Kidney capillary endothelial cell (primary cell): ENCODE measurements at places on chromosomes 7 and 10.

DNA sequence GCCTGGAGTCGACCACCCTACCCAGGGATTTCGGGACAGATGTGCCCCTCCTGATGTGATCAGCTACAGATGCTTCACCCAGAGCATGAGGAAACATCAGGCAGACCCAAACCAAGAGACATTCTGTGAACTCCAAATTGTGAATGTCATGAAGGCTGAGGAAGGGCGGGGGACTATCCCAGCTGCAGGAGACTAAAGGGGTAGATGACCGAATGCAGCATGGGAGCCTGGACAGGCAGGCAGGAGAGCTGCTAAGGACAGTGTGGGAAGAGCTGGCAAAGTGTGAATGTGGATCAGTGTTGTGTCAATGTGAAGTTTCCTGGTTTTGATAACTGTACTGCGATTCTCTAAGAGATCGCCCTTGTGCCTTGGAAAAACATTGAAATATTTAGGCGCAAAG lies 19.2 kb upstream of the DRGX start:
- no peak for DNase-seq

GRCh38 chr10:110307805-110308204 lies 3.1 kb upstream of the SMNDC1 start:
- peak; percentile 47 for DNase-seq

GRCh38 chr10:112815269-112816032 lies 134.6 kb upstream of the TCF7L2 start:
- DNase-seq, result peak; percentile 1

DNA sequence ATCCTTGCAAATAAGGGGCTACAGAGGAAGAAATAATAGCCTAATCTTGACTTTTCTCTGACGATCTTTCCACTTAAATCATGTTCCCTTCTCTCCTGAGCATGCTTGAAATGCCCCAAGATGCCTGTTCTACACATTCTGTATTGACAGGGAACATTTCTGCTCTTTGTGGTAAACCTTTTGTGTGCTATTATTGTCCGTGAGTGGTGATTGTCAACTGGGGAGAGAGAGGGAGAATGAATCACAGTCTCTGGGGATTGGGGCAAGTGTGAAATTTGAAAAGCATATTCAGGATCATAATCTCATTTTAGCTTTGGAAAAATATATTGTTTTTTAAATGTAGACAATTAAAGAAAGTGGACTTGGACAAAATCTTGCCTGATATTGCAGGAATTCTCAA lies 20.6 kb downstream of the UBTD1 start:
- DNase-seq, result no peak
